Suppressor macrophage treated with lipopolysaccharide for 4 hours (primary cell): ENCODE measurements at places on chromosomes 4 and X.

- DNase-seq: no peak
These were observed 70.5 kb upstream of the MXD4 start for GRCh38 chr4:2332201-2332975.

GRCh38 chrX:37677243-37677642, 8.3 kb upstream of the XK start:
- no peak for DNase-seq

- DNase-seq: no peak
These were observed 133.9 kb downstream of the AFAP1 start for GRCh38 chr4:7805533-7806337.

- DNase-seq: no peak
These were observed 12.1 kb upstream of the ETNPPL start for GRCh38 chr4:108774809-108775530.

- no peak for DNase-seq
These were observed 36.8 kb upstream of the IL1RAPL1 start for GRCh38 chrX:28550331-28550872.

DNA sequence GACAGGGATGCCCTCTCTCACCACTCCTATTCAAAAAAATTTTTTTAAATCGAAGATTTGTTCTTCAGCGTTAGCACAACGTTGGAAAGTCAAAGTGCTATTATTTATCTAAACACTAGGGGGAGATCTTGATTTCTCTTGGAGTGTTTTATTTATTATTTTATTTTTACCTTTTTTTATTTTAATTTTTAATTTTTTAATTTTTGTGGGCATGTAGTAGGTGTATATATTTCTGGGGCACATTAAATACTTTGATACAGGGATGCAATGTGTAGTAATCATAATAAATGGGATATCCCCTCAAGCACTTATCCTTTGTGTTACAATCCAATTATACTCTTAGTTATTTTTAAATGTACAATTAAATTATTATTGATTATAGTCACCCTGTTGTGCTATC, 37.4 kb upstream of the SLC10A4 start:
- DNase-seq: peak; percentile 42

DNA sequence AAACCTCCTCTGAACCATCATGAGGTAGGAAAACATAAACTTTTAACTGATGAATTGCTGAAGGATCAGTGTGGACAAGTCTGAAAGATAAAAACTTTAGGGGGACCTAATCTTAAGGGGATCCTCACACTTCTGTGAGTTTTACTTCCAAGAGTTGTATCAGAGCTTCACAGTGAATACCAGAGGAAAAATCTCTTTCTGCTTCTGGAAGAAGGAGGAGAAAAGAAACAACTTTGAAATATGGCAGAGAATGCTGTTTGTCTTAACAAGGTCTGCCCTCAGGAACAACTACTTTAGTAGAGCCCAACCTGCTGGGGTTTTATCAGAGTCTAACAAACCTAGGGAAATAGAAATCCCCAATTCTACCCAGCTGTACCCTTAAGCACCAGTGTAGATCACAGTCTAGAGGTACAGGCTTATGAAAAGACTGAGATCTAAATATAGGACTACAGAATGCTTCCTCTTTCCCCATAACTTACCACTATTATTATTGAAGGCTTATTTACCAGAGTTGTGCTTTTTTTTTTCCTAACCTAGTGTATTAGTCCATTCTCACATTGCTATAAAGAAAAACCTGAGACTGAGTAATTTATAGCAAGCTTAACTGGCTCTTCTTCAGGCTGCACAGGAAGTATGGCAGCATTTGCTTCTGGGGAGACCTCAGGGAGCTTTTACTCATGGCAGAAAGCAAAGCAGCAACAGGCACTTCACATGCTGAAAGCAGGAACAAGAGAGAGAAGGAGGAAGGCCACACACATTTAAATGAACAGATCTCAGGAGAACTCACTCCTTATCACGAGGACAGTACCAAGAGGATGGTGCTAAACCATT, 167.9 kb downstream of the CAMK2D start:
- no peak for DNase-seq

DNA sequence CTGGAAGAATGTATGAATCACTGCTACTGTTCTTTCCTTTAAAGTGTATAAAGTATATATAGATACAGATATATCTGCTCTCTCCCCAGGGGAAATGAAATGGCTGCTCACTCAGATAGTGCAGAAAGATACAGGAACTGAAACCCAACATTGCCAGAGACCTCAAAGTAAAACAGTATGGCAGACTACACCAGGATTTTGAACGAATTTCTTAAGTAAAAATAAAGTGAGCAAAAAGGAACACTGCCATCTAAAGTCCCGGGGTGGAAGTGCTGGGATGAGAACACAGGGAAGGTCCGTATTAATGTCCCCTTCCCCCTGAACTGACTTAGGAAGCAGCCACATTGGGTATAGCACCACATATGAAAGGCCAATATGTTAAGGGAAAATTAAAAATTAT, 93.4 kb downstream of the TMA16 start:
- peak; percentile 83 for DNase-seq

DNA sequence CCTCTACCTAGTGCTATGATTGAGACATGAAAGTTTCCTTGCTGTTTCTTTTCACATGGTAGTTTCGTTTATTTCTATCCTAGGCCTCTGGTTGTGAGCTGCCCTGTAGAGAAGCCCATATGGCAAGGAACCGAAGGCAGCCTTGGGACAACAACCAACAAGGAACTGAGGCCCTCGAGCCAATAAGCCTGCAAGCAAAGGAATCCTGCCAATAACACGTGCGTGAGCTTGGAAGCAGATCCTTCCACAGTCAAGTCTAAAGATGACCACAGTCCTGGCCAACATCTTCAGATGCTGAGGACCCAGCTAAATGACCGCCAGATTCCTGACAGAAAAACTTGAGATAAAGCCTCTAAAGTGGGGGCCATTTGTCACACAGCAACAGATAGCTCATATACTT, 100.4 kb upstream of the FAM9B start:
- no peak for DNase-seq

GRCh38 chrX:1853916-1854315, 239.1 kb downstream of the ASMT start:
- DNase-seq: no peak

DNA sequence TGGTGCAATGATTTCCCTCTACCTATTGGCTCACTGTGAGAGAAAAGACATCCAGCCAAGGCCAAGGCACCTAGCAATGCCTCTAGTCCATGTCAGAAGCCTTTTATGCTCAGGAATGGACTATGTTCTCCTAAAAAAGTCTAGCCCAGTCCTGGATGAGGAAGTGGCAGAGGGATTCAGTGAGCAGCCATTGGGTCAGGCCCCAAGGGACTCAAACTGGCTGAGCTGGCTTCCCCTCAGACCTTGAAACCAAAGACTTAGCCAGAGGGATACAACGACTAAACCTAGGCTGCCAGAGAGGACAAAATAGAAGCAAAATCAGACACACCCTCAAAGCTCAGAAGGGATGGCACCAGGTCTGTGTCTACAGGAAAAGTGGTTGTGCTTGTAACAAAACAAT, 49.1 kb downstream of the ARHGEF9 start:
- no peak for DNase-seq

DNA sequence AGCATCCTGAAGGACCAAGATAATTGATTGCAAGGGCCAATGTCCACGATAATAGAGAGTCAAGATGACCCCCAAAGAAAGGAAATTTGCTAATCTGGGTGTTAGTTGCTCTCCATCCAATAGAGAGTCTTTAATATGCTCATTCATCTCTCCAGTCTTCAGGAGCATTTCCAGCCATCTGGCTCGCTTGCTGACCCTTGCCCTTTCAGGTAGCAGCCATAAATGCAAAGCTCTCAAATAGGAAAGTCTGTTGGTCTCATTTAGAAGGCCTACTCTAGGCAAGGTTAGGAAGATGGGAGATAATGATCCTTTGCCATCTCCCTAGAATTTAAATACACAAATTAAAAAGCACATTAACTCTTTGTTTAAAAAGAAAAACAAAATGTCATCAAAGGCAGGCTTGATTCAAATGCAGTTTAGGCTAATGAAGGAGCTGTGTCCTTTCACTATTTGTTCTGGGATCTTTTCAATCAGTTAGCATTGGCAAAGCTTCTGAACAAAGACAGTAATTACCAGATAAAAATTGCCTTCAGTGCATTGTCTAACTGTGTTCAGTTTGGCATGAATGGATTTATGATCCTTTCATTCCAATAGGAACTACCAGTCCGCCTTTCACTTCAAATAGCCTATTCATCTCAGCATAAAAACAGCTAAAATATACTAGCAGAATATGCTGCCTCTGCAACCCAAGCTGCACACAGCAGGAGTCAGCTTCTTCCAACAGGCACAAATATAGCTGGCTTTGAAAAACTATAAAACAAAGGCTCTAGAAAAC, 49.6 kb upstream of the ATXN3L start:
- no peak for DNase-seq

DNA sequence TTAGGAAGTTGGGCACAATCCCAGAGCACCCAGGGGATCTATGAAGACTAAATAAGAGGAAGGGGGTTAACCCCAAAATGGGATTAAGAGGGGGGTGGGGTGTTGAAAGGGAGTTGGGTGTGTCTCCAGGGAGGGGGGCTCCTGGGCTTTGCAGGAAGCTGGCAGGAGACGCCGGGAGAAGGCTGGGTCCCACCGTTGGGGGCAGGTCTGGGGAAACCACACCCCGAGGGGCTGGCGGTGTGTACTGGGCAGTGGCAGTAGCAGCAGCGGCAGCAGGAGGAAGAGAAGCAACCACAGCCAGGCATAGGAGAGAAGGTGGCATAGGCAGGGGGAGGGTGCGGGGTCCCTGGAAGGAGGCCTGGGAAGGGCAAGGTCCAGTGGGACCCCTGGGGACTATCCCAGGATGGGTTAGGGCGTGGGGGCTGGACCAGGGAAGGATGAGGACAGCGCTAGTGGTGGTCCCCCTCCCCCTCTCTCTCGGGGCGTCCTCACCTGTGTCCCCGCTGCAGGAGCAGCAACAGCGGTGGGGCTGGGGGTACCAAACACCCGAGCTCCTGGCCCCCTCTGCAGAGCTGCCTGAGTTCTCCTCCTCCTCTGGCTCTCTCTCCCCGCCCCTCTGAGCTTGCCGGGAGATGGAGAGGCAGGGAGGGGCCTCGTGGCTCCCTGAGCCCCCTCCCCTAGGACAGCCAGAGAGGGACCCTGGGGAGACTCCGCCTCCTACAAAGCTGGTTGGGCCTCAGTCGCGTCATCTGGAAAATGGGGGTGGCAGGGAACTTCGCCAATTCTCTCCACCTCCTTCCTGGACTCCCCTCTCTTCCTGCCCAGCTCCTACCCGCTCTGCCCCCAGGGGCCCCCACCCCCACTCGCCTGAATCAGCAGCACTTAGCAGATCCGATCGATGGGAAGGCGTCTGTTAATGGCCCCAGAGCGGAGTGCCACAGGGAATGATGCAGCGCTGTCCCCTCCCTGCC, at the start of gene KCND1:
TSS of gene KCND1 (minus strand) at position 596 of the 971 bp plus-strand sequence. CDS start 1,573 bp downstream, outside the sequence.
- DNase-seq: no peak

GRCh38 chr4:33160126-33160525, 2440.0 kb downstream of the PCDH7 start:
- DNase-seq: no peak

DNA sequence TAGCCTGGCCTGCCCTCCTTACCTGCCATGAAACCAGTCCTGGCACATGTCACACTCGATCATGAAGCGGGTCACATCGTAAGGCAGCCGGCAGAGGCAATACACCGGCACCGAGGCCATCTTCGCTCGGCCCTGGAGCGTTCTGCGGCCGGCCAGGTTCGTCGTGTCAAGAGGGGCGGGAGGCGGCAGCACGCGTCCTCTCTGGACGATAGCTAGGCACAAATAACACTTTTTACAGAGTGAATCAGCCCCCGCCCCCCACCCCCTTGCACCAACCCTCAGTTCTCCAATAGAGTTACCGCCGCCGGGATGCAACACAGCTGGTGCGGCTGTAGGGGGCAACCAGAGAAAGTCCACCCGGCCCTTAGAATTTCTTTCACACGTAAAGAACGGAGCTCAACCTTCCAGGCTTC, 1.7 kb downstream of the PHF8 start:
- DNase-seq: peak; percentile 57

DNA sequence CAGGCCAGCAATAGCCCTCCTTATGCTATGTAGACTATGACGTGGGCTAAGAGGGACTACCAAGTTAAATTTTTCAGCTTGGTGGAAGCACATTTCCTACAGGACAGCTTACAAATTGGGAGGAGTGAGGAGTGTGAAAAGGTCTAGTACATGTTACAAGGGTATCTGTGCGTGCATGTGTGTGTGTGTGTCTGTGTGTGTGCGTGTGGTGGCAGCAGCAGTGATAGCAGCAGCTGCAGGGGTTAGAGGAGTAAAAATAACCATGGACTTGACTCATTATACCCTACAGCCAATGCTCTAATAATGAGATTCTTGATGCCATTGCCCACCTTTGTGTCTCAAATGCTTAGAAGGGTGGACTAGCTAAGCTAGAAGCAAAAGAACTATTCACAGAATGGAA, 88.6 kb downstream of the SLC9A7 start:
- DNase-seq: no peak

DNA sequence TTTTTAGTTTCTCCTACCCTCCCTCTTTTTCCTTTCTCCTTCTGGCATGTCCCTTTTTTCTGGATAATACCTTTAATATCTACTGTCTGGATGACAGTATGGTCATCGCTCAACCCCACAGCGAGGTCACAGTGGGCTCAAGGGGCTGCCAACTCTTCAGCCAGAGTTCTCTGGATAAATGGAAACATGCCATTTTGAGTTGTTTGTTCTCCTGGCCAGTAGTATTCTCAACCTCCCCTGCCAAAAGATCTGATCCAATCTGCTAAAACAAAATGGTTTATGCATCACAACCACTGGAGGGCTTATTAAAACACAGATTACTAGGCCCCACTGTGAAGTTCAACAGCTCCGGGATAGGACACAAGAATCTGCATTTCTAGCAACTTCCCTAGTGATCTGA, 5.0 kb upstream of the LAMP2 start:
- no peak for DNase-seq

DNA sequence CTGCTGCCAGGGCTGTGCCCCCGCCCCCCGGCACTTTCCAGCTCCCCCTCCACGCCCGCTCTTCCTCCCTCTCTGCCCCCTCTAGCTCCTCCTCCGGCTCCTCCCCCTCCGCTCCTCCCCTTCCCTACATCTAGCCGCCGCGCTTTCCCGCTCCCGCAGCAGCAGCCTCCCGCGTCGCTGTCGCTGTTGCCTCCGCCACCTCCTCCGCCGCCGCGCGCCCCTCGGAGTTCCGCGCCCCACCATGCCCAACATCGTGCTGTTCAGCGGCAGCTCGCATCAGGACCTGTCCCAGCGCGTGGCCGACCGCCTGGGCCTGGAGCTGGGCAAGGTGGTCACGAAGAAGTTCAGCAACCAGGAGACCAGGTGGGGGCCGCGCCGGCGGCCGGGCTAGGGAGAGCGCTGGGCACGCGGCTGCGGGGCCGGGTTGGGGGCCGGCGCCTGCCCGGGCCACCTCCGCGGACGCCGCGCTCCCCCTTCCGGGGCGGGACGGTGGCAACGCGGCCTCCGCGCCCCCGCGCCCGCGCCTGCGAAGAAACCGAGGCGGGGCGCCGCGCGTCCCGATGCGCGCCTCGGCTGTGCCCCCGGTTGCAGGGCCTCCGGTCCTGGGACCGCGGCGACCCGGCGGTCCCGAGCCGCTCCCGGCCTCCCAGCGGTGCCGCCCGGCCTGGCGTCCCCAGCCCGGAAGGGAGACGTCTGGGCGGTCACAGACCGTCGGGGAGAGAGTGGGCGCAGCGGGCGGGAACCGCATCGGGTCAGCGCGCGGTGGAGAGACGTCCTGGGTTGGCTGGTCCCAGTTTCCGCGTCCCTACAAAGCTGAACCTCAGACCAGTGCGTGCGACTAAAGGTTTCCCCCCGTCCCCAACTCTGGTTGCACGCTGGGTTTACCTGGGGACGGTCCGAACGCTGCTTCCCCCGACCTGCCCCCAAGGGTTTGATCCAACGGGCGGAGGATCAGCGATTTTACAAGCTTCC, at the start of gene PRPS2:
TSS of gene PRPS2 (plus strand) at position 156 of the 972 bp plus-strand sequence. CDS start at position 242, 86 bp downstream.
- peak; percentile 56 for DNase-seq

- DNase-seq: no peak
These were observed 217.0 kb downstream of the GUCY2F start for GRCh38 chrX:109264878-109265277.

GRCh38 chr4:152283801-152284470, 252.0 kb downstream of the FBXW7 start:
- no peak for DNase-seq
